ENCODE measurements at places on chromosomes 3 and 15.

GRCh38 chr3:61146010-61146890, 105.0 kb downstream of the FHIT start:
- DNase-seq: no peak

DNA sequence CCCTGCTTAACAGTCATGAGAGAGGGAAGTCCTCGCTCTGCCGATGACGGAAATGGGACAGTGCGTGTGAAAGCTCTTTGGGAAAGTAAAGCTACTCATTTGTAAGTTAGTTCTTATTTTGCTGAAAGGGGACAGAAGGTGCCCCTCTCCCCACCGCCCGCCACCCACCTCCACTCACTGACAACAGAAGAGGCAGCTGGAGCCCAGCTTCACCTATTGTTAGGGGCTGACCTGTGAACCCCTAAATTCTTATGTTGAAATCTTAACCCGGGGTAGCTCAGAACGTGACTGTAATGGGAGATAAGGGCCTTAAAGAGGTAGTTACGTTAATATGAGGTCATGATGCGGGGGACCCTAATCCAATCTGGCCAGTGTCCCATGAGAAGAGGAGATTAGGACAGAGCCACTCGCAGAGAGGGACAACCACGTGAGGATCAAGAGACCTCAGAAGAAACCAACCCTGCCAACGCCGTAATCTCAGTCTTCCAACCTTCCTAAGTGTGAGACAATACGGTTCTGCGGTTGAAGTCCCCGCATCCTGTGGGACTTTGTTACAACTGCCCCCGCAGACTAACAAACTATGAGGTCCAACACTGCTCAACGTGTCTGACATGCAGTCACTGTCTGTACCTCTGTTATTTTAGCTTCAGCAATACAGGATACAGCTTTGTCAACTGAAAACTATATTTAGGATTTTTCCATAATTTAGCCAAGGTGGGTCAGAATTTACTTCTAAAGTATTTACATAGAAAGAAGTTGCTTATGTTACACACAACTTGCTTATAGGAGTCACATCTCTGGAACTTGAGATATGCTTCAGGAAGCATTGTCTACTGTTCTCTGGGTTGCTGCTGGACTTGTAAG, 51.7 kb downstream of the PCSK6 start:
- DNase-seq: no peak

DNA sequence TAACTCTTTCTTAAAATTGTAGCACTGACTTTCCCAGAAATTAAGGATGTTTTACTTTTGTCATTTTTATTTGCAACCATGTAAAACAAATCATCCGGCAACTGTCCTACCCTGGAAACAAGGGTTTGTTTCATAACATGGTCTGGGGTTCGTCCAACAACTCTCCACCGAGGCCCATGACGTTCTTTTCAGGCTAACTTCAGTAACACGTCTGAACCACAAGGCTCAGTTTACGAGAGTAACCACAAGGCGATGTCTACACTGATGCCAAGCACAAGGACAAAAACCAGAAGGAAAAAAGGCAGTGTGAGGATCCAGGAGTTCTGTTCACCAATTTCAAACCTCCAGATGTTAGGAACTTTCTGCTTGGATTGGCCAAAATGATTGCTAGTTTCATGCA, 546.1 kb downstream of the NTRK3 start:
- DNase-seq: no peak

DNA sequence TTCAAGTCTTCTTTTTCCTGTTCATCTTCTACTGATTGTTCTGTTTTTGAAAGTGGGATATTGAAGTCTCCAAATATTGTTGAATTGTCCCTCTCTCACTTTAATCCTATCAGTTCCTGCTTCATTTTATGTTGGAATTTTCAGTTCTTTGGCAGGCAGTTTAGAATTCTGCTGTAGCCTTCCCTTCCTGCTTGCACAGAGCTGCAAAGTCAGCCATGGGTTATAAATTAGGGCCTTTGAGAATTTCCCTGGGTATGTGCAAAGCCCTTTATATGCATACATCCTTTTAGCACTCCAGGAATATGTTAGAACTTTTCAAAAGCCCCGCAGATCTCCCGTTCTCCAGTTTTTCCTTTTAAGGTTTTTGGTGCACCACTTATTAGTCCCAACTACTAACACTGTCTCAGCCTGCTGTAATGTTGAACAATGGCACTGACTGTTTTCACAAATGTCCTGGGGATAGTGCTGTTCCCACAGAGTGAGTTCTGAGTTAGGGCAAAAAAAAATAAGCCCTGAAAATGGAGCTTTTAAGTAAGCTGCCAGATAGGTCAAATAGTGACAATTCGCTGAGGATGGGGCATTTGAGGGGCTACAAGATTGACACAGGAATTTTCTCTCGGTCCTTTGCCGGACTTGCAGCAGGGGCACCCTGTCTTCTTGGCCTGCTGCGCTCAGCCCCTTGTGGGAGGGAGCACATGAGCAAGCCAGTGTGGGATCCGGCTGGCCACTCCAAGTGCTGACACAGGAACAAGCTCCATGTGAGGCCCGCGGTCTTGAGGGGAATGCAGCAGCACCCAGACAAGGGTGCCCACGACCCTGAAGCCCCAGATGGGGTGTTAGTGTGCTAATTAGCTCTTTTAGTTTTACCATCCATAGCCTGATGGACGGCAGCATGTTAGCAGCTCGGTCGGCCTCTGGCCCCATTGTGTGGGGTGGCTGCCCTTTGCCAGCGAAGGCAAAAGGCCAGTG, 96.0 kb downstream of the VPS8 start:
- no peak for DNase-seq

- no peak for DNase-seq
Observed at GRCh38 chr3:34012102-34012461, 213.7 kb downstream of the PDCD6IP start.

GRCh38 chr15:100988857-100989256, 69.7 kb downstream of the LRRK1 start:
- no peak for DNase-seq

- DNase-seq: no peak
Observed at GRCh38 chr3:14278799-14279625, 100.4 kb downstream of the LSM3 start.

GRCh38 chr15:87224404-87224803, 1032.1 kb downstream of the NTRK3 start:
- DNase-seq: no peak

DNA sequence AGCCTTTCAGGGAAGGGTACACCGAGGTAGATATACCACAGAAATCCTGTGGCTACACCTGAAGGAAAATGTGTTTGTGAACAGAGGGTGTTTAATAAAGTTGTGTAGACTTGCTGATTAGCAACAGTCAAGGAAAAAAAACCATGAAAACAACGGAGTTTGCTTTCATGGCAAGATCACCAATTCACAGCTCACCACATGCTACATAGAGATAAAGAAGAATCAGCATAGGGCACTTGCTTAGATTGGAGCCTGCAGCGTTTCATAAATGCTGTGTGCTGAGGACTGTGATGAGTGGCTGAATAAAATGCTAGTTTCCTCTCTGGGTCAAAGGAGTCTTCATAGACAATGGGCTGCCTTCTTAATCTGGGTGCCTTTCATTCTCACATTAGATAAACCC, 257.6 kb downstream of the SLC9A9 start:
- no peak for DNase-seq

- no peak for DNase-seq
Observed at GRCh38 chr3:74089814-74090213, 465.1 kb upstream of the PDZRN3 start.

DNA sequence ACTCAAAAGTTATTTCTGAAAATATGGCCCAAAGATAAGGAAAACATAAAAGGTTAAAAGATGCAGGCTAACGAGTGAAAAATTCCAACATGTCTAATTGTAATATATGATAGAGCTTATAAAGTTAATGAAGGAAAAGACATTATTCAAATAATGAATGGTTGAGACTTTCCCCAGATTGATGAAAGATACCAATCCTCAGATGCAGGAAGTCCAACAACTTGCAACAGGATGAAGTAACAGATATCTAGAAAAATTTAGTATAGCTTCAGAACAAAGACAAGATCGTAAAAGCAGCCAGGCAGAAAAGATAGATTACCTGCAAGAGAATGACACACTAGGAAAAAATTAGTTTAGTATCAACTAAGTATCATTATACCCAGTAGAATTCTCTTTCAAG, 546.4 kb upstream of the PPP2R3A start:
- no peak for DNase-seq

GRCh38 chr3:35254917-35255316, 384.4 kb upstream of the ARPP21 start:
- no peak for DNase-seq

DNA sequence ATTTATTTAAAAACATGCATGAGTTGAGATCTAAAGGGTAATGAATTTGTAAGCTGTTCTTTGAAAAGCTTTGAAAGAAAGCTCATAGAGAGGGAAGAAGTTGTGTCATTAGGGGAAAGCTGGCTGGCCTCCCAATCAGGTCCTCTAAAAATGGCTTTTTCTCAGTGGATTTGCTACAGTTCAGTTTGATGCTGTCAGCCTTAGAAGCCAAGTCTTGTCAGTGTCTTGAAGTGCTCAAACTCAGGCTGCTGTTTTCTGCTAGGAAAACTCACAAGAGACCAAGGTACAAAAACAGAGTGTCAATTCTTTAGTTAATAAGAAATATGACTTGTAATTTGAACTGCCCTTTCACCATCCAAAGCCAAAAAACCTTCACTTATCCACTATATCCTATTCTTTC, 243.8 kb downstream of the OTOL1 start:
- DNase-seq: no peak

- no peak for DNase-seq
Observed at GRCh38 chr15:31609906-31610305, 283.3 kb downstream of the KLF13 start.

- DNase-seq: no peak
Observed at GRCh38 chr3:113968986-113969385, 21.2 kb downstream of the ZDHHC23 start.

- DNase-seq: no peak
Observed at GRCh38 chr3:120438216-120438615, 12.6 kb downstream of the FSTL1 start.

DNA sequence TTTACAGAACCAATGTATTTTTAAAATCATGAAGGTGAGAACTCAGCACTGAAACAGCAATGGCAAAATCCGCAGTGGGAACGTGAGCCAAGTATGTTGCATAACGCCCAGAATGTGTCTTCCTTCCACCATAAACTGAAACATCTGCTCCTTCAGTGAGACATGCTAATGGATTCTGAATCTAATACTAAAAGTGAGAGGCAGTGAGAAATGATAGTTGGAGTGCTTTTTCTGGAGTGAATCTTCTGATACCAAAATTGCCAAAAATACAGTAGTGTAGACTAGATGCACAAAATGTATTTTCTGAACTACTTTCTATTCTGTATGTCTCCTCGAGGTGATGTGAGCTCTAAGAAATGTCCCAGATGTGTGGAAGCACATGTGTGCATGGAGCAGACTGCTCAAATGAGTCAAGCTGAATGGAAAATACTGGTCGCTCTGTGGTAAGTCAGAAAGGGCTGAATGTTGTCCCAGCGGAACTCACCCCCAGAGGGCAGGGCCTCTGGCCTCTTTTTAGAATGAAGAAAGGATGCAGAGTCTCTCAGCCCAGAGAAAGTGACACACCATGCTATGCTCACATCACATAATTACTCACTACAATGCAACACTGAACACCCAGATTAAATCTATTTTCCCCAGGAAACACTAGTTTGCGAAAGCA, 73.0 kb downstream of the ATP10A start:
- DNase-seq: no peak

DNA sequence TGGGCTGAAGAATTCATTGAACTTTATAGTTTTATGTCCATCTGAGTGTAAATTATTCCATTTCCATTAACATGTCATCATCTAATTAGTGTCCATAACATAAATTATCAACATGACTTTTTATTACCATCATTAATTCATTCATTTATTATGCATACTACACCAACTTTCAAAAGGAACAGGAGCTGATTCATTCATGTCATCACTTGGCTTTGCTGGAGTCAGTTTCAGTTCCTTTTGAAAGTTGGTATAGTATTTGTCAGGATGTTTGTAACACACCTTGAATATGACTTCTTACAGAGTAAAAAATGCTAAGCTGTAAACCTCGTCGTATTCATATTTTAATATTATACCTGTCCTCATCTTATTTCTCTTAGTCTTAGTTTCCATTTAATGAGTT, 298.0 kb upstream of the RBMS3 start:
- DNase-seq: no peak

DNA sequence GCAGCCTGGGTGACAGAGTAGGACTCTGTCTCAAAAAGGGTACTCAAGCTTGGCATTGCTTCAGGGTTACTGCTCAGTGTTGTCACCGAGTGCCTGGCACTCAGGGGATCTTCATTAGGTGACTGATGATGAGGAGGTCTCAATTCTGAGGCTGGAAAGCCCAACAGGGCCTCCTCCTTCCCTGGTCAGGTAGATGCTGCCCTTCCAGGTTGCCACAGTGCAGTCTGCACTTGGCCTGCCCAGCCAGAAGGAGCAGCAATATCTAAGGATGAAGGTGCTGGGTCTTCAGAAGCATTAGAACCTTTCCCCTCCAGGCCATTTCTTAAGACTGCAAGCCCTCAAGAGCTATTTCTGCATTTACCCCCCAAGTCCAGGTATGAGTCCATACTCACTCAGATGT, 42.0 kb downstream of the PGPEP1L start:
- no peak for DNase-seq

- DNase-seq: no peak
Observed at GRCh38 chr15:45121706-45122417, 7.7 kb downstream of the DUOXA2 start.

GRCh38 chr3:56633602-56634535, 49.2 kb downstream of the TASOR start:
- DNase-seq: no peak

- no peak for DNase-seq
Observed at GRCh38 chr3:89017531-89017930, 89.9 kb upstream of the EPHA3 start.

GRCh38 chr3:10292505-10293419, at the start of gene GHRL:
Gene GHRL, minus strand, starts transcription at chr3:10292947. Its CDS starts 2,767 bp downstream, at chr3:10290180.
- peak; percentile 30 for DNase-seq

DNA sequence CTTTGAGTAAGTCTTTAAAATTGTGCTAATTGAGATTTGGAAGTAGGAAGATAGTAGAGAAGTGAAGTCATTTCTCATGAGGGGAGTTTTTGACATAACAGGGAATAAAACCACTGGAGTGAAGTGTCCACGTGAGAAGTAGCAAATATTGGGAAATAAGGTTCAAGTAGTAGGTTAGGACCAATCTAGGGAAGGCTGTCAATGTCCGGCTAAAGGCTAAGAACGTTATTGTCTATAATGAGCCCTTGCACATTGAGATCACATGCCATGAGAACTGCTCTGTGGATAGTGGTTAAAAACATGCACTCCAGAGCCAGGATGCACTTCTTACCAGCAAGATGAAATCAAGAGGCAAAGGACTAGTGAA, 459.9 kb upstream of the TPRG1 start:
- no peak for DNase-seq

- no peak for DNase-seq
Observed at GRCh38 chr3:120622870-120623726, 27.0 kb downstream of the NDUFB4 start.

- no peak for DNase-seq
Observed at GRCh38 chr3:6644070-6644929, 216.6 kb upstream of the GRM7 start.
